Caki2 (cell line): ENCODE measurements at places on chromosomes 7 and 10.

- no peak for DNase-seq
Measured at GRCh38 chr7:100865372-100865911, 1.7 kb upstream of the TRIP6 start.

- DNase-seq, result no peak
Measured at GRCh38 chr10:23459308-23459939, 20.5 kb downstream of the OTUD1 start.

GRCh38 chr10:95253007-95253406 is 37.8 kb downstream of the PDLIM1 start:
- no peak for DNase-seq

- peak; percentile 72 for DNase-seq
Measured at GRCh38 chr10:110076559-110077318, 69.0 kb downstream of the ADD3 start.

GRCh38 chr10:19828278-19829049 is 12.2 kb downstream of the PLXDC2 start:
- no peak for DNase-seq

GRCh38 chr7:70502117-70502863 is 629.7 kb upstream of the GALNT17 start:
- DNase-seq, result no peak

GRCh38 chr7:44383566-44383965 is 58.2 kb upstream of the CAMK2B start:
- DNase-seq, result no peak

- no peak for DNase-seq
Measured at GRCh38 chr10:114618722-114619121, 39.4 kb downstream of the ABLIM1 start.

DNA sequence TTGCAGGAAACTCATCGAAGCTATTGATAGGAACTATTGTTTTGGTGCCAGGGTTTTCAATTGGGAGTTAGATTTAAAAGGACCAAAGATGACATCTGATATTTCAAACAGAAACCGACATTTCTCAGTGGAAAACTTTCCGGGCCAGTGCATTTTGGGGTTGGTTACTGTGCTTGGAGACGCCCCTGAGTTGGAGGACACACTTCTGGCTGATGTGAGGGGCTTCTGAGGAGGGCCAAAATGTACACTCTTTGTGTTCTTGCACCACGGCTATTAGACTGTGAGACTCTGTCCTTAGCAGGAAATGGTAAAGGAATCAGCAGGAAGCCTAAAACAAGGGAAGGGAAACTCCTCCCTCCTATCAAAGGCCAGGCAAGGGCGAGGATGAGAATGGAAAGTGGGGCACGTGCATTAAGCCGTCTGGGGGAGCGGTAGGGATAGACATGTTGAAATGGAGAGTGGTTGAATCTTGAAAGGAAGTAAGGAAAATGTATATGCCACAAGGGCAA is 1.8 kb upstream of the SRGN start:
- no peak for DNase-seq

DNA sequence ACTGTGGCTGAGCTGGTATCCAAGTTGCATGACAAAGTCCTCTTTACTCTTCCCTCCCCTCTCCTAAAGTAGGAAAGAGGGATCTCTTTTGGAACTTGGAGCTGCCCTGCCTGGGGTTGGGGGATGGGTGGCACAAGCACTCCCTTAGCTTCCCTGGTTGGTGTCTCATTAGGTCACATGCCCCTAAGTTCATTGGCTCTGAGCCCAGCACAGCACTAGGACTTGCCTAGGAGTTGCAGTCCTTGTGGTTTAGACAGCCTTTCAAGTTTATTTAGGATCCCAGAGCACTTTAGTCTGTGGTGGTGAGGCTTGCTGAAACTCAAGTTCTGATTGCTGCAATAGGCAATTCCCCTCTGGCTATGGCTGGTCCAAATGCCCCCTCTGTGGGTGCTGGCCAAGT is 281.4 kb downstream of the NXPH1 start:
- peak; percentile 1 for DNase-seq

- no peak for DNase-seq
Measured at GRCh38 chr10:125628104-125629049, 54.6 kb downstream of the TEX36 start.

DNA sequence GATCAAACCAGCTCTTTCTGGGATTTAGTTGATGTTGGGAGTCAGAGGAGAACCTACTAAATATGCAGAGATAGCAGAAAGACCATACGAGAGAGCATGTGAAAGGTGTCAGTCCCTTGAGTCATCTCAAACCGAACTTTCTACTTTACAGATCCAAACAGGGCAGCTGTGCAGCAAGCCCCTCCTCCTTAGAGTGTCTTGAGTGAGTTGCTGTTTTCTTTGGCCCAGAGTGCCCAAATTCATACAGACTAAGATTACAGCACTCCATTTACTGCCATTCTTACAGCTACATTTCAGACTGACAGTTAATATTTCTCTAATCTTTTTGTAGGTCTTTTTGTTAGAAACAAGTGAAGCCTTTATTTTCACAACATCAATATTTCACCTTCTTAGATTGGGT is 53.4 kb downstream of the NRCAM start:
- DNase-seq, result no peak

- DNase-seq, result peak; percentile 32
Measured at GRCh38 chr10:29102233-29102632, 186.6 kb upstream of the LYZL1 start.

- DNase-seq, result no peak
Measured at GRCh38 chr10:132077091-132077490, 11.3 kb downstream of the JAKMIP3 start.

GRCh38 chr7:77791956-77792355 is 6.3 kb downstream of the TMEM60 start:
- no peak for DNase-seq

- no peak for DNase-seq
Measured at GRCh38 chr10:5831446-5831782, 18.2 kb upstream of the GDI2 start.

GRCh38 chr7:46764100-46764936 is 817.6 kb downstream of the TNS3 start:
- peak; percentile 97 for DNase-seq
